ENCODE measurements at places on chromosomes 7 and 10.

DNA sequence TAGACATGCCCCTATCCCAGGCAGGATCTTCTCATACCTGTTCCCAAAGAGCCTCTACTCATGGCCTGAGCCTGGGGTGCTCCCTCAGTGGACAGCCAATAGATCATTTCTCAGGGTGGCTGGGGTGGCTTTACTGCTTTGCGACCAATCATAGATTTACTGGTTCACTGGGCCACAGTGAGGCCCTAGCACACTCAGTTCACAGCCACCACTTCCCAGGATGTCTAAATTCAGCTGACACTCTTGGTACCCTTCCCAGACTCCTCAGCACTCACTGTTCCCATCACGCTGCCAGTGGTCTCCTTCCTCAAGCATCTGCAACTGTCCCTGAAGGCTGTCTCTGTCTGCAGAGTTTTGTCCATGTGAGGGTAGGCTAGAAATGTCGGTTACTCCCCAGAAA, 50.6 kb downstream of the ARHGAP22 start:
- no peak for DNase-seq

DNA sequence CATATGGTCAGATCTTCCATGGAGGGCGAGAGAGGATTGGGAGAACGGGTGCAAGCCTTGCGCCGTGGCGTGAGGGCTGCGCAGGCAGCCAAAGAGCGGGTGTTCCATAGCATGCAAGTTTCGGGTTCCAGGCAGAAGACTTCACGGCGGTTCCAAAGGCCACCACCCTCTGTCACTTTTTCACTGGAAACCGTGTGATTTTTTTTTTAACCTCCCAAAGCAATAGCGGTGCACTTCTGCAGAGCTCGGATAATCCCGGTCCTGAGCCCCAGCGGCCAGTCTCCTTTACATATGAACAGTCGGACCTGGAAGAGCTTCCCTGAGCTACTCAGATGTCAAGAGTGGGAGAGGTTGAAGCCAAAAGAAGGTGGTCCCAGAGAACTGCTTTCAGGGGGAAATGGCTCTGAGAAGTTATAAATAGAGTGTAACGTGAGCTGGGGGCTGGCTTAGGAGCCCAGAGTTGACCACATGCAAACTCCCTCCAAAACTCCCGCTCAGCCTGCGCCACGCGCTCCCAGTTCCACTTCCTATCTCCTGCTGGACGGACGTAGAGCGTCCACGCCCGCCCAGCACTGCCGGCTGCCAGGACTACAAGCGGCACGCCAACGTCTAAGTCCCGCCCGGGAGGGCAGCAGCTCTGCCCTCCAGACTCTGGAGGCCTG, at the start of gene MEOX2:
TSS of gene MEOX2 (minus strand) at position 389 of the 662 bp plus-strand sequence. CDS start at position 108, 281 bp downstream.
- DNase-seq = peak; percentile 63

DNA sequence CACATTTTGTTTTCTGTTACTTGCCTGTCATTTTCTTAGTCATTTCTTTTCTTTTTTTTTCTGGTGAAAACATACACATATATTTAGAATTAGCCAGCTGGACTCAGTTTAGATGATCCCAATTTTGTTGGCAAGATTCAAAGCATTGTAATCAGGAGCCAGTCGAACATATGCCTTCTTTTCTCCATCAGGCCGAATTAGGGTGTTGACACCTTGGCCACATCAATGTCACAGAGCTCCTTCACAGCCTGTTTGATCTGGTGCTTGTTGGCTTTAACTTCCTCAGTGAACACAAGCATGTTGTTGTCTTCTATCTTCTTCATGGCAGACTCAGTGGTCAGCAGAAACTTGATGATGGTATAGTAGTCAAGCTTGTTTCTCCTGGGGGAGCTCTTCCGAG, 32.6 kb downstream of the PHF14 start:
- no peak for DNase-seq

- DNase-seq = peak; percentile 59
Observed at GRCh38 chr10:44292390-44293002, 92.4 kb downstream of the CXCL12 start.

GRCh38 chr10:124641282-124642087, 102.7 kb downstream of the FAM53B start:
- no peak for DNase-seq

GRCh38 chr7:82036146-82036886, 266.5 kb upstream of the HGF start:
- DNase-seq = no peak

- DNase-seq = no peak
Observed at GRCh38 chr7:13179011-13179582, 491.7 kb downstream of the ARL4A start.

DNA sequence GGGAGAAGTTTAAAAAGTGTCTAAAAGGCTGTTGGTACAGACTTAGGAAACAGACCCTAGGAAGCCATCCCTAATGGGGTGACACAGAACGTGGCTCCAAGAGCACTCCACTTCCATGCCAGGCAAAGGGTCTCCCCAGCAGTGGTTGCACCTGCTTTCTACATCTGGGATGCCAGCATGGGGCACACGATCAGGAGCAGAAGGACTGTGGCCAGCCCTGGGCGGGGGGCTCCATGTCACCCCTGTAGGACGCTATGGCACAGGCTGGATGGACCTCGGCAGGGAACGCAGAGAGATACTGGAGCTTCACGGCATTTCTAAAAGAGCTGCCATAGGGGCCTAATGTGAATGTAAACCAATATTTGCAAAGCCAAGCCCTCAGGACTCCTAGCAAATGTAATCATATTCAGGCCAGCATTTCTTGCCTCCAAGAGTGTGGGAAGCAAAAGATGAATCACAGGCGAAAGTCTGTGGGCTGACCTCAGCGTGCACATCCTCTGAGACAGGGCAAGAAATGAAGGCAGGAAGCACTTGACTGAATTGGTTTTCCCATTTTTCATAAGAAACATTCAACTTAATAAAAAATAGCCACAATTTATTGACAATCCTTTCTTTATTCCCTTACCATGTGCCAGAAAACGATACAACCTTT, 93.9 kb downstream of the ATXN7L1 start:
- DNase-seq = no peak

- no peak for DNase-seq
Observed at GRCh38 chr10:48205918-48206317, 68.6 kb downstream of the FRMPD2 start.

GRCh38 chr10:31011665-31012022, 20.0 kb downstream of the ZNF438 start:
- DNase-seq = no peak

DNA sequence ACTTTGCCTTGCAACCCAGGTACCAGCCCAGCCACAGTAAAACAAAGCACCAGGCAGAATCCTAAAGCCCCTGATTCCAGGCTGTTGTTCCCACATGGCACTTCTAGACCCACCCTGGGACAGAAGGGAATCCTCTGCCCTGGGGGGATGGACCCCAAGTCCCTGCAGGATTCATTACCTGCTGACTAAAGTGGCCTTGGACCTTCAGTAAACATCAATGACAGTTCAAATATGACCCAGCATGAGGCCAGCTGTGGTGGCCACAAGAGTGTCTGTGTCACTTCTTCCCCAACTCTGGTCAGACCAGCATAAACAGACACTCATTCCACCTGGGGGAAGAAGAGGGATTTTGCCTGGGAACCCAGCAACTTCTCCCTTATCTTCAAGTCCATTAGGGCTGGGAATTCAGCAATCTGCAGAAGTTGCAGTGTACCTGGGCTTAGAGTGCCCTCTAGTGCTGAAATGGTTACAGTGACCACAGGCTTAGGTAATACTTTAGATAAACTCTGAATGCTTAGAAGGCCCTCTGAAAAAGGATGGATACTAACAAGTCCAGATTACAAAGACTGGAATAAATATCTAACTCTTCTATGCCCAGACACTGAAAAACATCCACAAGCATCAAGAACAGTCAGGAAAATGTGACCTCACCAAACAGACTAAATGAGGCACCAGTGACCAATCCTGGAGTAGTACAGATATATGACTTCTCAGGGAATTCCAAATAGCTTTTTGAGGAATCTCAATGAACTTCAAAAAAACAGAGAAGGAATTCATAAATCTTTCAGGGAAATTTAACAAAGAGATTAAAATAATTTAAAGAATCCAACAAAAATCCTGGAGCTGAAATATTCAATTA, 108.5 kb upstream of the TMEM168 start:
- peak; percentile 89 for DNase-seq

GRCh38 chr7:27933671-27934565, 194.0 kb downstream of the TAX1BP1 start:
- DNase-seq = peak; percentile 61

DNA sequence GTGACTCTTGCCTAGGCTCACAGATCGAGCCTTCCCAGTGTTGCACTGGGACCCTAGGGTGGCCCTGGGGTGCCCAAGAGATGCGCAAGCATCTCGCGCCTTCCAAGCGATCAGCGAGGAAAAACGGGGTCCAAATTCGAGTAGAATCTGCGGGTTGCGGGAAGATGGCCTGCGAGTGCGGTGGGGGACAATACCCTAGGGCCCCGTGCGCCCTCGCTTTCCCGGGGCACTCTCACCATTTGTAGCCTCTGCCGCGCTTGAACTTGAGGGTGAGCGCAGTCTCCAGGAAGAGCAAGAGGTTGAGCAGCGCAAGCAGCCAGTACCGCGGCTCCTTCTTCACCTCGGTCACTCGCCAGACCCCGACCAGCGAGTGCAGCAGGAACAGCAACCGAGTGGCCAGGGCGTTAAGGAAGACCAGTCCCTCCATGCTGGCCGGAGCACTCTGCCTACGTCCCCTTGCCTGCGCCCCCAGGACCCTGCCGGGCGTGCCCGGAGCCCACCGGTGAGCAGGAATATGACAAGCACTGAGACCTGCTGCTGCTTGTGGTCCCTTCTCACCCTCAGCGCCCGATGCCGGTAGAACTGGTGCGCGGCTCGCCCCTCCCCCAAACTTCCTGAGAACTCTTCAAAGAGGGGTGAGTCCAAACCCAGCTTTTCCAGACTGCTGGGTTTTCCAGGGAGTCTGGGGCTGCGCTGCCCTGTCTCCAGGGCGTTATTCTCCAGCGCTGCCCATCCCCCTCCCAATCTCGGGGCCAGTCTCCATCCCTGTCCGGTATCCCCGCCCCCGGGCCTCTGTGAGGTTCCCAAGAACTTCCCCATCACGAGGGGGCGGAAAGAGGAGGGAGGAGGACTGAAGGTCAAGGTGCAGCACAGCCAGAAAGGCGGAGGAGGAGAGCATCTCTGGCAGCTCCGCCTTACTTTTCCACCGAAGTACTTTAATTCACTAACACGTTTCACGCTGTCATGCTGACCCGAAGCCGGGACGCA, at the start of gene TMEM26:
TSS of gene TMEM26 (minus strand) at position 727 of the 987 bp plus-strand sequence. CDS start at position 427, 300 bp downstream.
- DNase-seq = peak; percentile 86

GRCh38 chr7:117562759-117563158, 82.9 kb downstream of the CFTR start:
- no peak for DNase-seq

DNA sequence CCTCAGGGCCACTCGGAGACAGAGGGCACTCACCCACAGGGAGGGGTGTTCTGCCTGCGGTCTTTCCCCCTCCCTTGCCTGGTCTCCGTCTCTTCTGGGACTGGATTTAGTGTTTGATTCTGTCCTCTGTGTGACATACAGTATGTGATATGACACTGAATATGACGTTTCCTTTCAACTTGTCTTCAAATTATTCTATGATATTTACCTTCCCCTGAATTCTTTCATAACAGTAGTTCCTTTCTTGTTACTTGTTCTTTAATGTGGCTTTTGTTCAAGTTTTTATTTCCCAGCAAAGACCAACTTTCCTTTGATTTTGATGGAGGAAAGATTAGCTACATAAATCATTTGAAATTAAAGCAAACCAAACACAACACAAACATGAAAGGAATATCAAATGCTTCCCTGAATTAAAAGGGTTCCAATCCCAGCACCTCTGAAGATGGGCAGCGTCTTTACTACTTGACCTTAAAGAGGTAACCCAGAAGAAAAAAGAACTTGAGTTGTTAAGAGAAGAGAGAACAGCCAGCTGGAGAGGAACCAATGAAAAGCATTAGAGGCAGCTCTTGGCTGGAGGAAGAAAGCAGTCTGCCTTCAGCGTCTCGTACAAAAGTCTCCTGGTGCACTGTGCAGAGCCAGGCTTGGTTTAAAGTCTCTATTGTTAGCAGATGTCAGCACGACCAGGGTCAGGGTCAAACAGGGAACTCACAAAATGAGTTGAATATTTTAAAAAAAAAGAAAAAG, 18.3 kb upstream of the RHEB start:
- DNase-seq = no peak

GRCh38 chr10:132173185-132173584, 13.6 kb upstream of the DPYSL4 start:
- DNase-seq = no peak

DNA sequence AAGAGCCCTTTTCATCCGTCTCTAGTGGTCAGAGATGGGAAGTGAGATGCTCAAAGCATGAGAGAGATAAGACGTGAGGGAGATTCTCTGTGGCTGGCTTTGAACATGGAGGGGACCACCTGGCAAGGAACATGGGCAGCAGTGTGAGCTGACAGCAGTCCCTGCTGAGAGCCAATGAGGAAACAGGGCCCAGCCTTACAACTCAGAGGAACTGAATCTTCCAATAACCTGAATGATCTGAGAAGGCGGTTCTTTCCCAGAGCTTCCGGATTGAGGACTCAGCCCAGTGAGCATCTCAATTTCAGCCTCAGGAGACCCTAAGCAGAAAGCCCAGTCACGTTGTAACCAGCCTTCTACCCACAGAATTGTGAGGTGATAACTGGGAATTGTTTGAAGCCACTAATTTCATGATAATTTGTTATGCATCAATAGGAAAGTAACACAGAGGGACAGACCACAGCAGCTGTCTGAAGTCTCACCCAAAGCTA, 33.9 kb upstream of the IKZF1 start:
- DNase-seq = no peak

DNA sequence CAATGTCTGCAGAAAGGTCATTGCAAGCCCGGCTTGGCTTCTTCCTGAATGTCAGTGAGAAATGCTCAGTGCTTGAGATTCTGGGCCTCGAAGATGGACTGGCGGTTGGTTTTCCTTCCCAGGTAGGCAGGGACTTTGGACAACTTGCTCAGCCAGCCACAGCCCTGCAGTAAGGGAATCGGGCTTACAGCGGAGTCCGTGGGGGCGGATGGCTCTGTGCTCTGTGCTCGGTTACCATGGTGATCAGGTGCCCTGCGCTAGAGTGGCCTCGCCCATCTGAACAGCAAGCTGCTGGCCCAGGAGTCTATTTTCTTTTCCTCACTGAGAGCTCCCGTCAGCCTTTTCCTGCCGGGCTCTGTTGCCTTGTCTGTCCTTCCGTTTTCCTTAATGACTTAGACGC, 77.8 kb upstream of the SH2B2 start:
- DNase-seq = peak; percentile 46

GRCh38 chr7:57424515-57425238, 25.3 kb upstream of the ZNF716 start:
- DNase-seq = no peak

- DNase-seq = no peak
Observed at GRCh38 chr10:106942035-106942662, 222.4 kb downstream of the SORCS1 start.

DNA sequence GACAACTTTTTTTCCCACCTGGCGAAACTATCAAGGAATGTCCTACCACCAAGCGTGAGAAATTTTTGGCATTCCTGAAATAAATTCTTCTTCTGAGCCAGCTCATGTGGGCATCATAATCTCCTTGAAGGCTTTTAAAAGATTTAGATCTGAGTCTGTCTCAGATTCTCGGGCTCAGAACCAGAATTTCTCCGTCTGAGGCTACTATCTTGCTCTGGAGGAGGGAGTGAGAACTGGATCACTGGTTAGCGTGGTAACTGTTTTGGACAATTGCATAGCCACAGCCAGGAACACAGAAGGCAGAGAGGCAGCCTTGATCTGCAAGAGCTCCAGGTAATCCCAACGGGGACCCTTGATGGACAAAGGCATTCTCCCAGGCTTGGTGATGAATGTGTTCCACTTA, 1.0 kb upstream of the PLAC9 start:
- peak; percentile 76 for DNase-seq
